ENCODE measurements at places on chromosomes 6 and 20.

DNA sequence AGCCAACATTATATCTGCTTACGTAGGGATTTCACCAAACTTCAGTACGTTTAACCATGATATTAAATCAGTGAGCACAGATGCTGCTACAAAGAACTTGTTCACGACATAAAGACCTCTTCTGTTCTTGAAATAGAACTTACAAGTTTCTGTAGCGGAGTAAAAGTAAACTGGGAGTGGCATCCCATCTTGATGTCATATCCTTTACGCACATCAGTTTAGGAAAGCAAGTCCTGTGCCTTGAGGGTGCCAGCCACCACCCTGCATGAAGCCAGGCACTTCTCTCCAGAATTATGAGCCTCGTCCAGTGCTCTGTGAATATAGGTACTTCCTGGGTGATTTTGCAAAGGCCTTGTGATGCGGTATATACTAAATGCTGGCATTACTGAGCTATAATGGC, 122.6 kb downstream of the BTBD3 start:
- DNase-seq, result no peak

- no peak for DNase-seq
Observed at GRCh38 chr20:25278636-25279361, 30.9 kb downstream of the PYGB start.

- DNase-seq, result no peak
Observed at GRCh38 chr6:43170417-43170930, 595 bp upstream of the SRF start.

DNA sequence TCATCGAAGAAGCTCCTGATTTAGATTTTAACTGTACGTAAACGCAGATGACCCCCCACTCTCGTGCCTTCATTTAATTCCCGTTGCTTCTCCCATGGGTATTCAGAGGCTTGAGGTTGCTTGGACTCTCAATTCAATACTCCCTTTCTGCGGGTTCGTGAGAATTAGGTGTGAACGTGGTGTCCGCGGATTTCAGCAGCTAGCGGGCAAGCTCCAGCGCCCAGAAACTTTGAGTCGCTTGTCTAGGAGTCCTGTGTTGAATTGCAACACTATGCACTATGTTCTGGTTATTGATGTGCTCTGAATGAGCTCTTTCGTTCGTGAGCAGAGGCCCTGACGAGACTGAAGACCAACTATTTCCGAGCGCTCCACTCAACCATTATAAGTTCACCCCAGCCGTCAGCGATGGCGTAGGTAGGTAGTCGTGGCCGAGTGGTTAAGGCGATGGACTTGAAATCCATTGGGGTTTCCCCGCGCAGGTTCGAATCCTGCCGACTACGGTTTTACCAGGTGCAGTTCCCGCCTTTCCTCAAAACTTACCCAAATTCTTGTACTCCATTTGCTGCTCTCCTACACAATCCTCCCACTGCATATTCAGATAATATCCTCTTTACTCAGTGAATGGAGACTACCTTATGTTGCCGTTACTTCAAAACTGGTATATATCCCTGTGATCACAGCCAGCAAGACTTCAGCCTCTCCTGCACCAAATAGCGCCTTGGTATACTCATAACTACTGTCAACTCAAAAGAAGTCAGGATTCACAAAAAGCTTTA, 72.6 kb upstream of the ZNF184 start:
- no peak for DNase-seq

- no peak for DNase-seq
Observed at GRCh38 chr6:157611406-157611805, 211.6 kb upstream of the SNX9 start.

DNA sequence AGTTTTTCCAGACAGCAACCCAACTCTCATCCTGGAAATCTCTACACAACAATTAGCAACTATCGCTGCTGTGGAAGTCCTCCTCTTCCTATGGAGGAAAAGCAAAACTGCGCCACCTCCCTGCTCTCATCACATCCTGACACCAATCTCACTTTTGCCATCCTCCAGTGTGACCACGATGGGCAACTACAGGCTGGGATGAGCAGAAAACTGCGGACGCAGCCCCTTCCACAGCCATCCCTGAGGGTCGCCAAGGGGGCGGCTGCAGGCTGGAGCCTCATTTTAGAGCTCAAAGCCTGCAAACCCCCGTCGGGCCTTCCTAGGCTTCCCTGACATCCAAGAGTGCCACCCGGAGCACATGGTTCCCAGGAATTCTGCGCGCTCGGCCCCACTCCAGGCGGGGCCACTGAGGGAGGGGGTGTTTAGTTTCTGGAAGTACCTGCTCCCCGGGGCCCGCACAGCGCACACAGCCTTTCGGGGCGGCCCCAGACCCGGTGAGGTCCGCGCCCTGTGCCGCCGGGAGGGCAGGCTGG, 1.2 kb downstream of the TCFL5 start:
- DNase-seq, result no peak

GRCh38 chr6:161108916-161109315, 117.3 kb downstream of the MAP3K4 start:
- DNase-seq, result no peak

- no peak for DNase-seq
Observed at GRCh38 chr6:31332637-31333602, 24.1 kb downstream of the HLA-B start.

DNA sequence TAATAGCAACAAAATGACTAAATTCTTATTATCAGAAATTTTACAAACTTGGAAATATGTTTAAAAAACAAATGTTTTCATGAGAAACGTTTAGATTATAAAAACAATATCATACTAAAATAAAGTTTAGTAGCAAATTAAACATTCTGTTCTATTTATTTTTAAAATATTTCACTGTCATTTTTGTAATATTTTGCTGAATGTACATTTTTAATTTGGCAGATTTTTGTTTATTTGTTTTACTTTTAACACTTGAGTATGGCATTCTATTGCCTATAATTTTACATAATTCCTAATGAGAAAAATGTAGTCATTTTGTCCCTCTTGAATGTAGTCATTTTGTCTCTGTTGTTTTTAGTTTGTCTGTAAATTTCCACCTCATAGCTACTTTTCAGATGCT, 1400.2 kb downstream of the GRIK2 start:
- no peak for DNase-seq

GRCh38 chr6:148134592-148134991, 208.0 kb upstream of the SASH1 start:
- no peak for DNase-seq

DNA sequence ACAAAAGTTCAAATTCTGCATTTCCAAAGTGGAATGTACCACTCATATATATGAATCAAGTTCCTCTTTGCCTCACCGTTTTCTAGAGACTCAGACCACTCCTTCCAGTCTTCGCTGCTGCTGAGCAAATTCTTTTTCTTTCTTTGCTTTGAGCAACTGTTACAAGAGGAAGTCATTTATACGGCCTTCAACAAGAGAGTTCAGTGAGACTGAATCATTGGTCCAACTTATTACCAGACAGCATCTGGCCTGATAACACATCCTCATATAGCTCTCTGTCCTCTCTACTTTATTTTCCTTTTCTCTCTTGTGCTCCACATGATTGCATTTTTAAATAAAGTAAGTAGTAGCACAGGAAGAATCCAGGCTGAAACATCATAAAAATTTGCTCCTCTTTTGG, 652.7 kb downstream of the PHF3 start:
- DNase-seq, result no peak

DNA sequence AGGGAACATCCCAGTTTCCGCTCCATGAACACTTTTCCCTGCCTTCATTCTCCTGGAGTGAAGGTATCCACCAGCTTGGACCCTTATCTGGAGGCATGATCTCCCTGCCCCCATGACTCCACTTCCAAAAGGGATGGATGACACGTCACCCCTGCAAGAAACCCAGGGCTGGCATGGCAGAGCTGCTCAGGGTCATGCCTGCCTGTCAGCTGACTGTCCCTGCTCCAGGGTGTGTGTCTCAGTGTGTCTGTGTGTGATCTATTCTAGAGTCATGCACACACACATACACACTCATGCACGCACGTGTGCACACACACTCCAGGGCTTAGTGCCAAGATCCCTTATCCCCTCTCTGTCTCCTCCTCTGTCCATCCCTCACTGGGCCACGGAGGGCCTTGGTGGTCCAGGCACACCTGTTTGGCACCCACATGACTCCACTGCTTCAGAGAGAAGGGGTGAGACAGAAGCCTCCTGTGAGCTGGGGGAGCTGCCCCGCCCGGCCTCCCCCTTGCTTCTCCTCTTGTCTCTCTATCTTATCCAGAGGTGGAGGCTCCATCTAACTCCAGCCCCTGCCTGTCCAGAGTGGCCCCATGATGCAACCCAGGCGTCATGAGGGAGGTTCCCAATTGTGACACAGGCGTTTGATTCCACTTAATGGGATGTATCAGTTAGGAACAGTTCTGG, 290.9 kb downstream of the CDC5L start:
- DNase-seq, result no peak

GRCh38 chr6:72421387-72421786, 200.5 kb upstream of the KCNQ5 start:
- no peak for DNase-seq

DNA sequence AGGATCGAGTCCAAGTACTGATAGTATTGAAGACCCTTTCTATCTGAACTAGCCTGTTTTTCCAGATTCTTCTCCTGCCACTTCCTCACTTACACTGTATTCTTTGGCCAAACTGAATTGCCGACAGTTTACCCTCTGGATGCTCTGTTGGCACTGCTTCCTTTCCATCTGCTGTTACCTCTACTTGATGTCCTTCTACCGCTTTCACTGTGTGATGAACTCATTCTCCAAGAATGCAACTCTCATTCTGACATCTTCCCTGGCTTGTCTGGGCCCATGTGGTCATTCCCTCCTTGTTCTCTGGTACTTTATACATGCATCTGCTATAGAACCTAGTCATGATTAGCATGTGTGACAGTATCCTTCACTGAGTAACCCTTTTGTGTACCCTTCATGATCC, 16.3 kb downstream of the RPRD1B start:
- DNase-seq, result no peak

DNA sequence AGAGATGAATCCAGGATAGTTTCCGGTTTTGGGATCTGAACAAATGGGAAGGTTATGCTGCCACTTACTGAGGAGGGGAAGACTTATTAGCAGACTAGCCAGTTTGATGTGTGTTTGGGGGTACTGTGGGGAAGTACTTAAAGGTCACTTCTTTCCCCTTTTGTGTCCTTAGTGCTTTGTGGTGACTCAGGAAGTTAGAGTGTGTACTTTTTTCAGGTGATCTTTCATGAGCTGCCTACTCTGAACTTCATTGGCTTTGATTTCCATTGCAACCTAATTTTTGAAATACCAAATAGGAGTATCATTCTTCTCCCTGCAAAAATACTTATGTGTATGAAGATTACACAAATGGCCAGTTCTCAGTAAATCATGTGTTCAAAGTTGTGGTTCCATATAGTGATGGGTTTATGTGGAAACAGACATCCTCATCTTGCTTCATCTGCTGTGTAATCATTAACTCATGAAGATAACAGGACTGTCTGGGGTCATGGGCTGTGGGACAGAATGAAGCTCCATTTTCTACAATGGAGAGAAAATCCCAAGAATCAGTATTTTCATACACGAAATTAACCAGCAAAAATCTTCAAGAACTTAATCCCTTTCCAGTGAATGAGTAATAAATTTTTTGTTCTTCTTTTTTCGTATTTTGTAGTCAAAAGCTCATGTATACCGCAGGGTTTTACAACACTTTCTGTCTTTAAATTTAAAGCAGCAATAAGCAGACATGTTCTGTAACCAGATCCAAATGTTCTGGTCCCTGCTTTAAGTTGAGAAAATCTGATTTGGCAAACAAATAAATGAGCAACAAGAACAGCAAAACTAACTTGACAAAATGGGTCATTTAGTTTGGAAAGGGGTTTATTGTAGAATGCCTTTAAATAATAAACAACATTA, 272.2 kb upstream of the FLRT3 start:
- DNase-seq, result no peak

GRCh38 chr6:101912311-101912710, 518.8 kb downstream of the GRIK2 start:
- DNase-seq, result no peak

DNA sequence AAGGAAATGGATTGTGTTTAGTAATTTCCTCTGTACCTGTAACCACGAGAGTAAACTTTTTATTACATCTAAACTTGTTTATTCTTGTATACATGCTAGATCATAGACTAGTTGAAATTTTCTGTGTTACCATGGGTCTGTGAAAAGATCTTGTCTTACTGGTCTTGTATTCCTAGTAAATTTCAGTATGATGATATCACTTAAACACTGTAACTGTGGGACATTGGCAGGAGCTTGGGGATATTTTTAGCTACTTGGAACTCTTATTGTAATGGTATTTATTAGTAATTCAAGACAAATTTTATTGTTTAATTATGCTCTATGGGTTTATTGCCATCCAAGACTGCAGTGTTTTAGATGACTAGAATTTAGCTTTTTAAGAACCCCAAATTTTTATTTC, 25.9 kb upstream of the TULP4 start:
- no peak for DNase-seq

GRCh38 chr6:132742495-132742894, 15.2 kb downstream of the VNN2 start:
- no peak for DNase-seq

GRCh38 chr6:170145272-170145592, 145.6 kb downstream of the DLL1 start:
- no peak for DNase-seq

DNA sequence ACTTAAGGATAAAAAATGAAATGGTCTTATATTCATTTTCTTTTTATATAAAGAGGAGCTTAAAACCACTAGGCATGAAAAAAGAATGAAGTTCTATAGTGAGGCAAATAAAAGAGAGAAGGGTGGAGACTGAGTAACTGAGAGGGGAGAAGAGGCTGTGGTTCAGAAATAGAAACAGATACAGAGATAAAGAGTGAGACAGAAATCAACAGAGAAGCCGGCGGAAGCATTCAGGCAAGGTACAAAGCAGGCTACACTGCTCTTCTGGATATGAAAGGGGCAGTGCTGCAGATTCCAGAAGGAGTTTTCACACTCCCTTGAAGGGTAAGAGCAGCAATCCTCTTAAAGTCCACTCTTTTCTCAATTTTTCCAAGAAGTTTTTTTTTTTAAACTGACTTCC, 29.9 kb downstream of the NFATC2 start:
- no peak for DNase-seq

DNA sequence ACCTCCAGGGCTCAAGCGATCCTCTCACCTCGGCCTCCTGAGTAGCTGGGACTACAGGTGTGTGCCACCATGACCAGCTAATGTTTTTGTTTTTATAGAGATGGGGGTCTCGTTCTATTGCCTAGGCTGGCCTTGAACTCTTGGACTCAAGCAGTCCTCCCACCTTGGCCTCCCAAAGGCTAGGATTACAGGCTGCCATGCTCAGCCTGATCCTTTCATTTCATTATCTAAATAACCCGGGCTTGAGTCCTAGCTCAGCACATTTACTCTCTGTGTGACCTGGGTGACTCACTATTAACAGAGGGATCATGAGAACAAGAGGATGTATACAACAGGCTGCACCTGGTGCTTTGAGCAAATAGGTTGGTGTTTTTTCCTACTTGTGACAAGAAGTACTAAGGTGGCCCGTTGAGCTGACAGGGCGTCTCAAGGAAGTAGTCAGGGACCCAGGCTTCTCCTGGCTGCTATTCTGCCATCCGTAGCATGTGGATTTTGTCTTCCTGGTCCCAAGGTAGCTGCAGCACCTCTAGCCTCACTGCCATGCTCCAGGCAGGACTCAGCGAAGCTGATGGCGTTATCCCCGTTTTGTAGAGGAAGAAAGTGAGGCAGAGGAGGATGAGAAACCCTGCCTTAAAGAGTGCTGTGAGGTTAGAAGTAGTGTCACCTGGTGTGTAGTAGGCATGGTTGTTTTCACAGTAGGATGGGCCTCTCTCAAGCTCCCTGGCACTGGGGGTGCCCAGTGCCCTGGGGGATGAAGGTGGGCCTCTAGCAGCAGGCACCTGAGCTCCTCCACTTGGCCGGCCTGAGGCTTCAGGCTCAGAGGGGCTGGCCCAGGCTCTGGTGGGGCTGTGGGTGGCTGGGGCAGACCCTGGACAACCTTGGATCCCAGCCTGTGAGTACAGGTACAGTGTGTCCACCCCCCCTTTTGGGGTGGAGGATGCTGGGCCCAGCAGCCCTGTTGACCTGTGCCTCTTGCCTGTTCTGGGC, 62.4 kb downstream of the ADNP start:
- no peak for DNase-seq
